NCI-H187 (cell line): ENCODE measurements at places on chromosomes 1 and 21.

GRCh38 chr1:163186862-163187261 lies 15.9 kb downstream of the RGS5 start:
- DNase-seq, result no peak

- no peak for DNase-seq
These were observed 173.0 kb downstream of the CDC7 start for GRCh38 chr1:91673613-91674012.

GRCh38 chr1:31944205-31945089 lies 6.3 kb upstream of the PTP4A2 start:
- DNase-seq, result no peak

- DNase-seq, result no peak
These were observed 64.3 kb upstream of the DUSP10 start for GRCh38 chr1:221806236-221806635.

- no peak for DNase-seq
These were observed 26.4 kb downstream of the HIVEP3 start for GRCh38 chr1:41892301-41892781.

DNA sequence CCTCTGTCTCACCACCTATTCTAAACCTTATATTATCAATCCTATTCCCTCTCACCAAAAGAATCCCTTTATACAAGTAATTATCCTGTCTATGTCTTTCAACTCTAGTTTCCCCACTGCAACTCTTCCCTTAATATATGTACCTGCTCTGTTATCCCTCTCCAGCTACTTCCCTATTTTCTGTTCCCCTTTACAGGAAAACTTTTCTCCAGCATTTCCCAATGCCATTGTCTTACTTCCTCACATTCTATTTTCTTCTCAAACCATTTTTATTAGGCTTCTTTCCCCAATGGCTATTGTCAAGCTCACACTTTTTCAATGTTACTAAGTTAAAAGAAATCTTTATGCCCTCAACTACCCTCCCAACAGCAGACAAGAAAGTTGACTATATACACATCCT lies 11.6 kb downstream of the DPYD start:
- DNase-seq, result no peak

GRCh38 chr1:6257541-6258069 lies 3.3 kb downstream of the GPR153 start:
- no peak for DNase-seq

DNA sequence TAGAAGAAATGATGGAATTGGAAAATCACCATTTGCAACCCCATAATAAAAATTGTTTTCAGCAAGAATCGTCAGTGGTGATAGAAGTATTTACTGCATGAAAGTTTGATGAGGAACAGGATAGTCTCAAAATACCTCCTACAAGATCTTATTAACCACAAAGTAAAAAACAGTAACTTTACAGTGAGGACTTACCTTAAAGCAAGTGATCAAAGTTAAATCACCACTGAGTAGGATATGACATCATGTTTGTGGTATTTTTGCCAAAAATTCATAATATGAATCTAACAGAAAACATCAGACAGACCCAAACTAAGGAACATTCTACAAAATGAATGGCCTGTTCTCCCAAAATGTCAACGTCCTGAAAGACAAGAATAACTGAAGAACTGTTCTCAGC lies 19.9 kb downstream of the ALDH9A1 start:
- DNase-seq, result no peak

GRCh38 chr1:108000620-108001111 lies 35.7 kb upstream of the VAV3 start:
- no peak for DNase-seq

DNA sequence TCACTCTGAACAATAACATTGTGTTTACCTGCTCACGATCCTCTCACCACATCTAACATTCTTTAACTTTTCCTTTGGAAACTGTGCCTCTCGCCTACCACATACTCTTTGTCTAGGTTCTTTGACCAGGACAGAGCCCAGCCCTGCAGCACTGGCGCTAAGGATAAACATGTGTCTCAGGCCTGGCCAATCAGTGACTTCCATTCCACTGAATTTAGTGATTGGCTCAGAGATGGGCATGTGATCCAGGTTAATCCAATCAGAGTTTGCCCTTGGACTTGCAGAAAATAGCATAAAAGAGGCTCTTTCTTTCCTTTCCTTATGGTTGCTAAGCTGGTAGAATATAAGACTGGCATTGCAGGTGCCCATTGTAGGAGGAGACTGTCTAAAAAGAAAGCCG lies 605.7 kb downstream of the MATN1 start:
- DNase-seq, result no peak

GRCh38 chr1:181159451-181160140 lies 71.1 kb downstream of the IER5 start:
- DNase-seq, result no peak

GRCh38 chr1:198483645-198484044 lies 56.8 kb downstream of the ATP6V1G3 start:
- no peak for DNase-seq

- no peak for DNase-seq
These were observed 743 bp downstream of the GPR52 start for GRCh38 chr1:174448531-174448883.

GRCh38 chr1:2044510-2045319 lies 5.5 kb upstream of the PRKCZ start:
- peak; percentile 18 for DNase-seq

DNA sequence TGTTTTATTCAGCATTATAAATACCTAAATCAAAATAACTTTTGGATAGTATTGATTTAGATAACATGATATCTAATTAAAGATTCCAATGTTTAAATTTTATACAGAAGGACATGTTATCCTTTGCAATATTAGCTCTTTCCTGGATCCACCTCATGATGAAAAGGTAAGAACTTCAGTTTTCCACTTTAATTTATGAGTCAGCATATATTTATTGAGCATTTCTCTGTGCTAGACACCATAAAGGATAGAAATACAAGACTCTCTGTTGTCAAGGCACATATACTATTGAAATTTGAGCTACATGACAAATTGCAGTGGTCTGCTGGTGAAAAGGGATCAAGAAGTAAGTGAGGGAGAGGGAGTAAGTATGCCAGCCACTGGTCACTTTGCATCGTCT lies 68.1 kb upstream of the EXO1 start:
- no peak for DNase-seq

GRCh38 chr1:156745881-156746280 lies 5.0 kb upstream of the MRPL24 start:
- DNase-seq, result no peak

DNA sequence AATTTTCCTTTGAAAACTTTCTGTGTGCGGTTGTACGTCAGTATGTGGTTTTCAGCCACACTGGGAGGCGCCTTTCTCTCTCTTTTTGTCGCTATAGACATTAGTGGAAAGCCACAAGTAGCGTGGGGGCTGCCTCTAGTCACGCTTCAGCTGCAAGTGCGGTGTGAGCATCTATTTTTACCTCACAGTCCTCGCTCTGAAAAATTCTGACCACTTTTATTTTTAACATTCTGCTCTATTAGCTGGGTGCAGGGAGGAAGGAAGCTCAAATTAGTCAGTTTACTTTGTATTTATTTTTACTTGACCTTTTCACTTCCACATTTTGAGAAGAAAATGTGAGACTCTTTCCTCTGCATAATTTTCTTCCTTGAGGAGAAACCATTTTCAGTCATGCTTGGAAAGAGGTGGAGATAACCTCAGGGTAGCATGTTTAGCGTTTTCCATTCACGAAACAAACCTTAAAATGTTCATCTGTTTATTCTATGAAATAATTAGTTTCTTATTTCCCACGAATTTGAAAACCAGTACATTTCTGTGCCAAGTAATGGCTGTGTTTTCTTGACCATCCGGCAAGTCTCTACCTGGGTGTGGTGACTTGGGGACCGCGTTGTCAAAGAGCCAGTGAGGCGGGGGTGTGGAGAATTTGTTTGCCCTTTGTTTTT lies 35.6 kb downstream of the ADARB1 start:
- DNase-seq, result peak; percentile 79

- no peak for DNase-seq
These were observed 245.4 kb downstream of the TNR start for GRCh38 chr1:175498002-175498401.

GRCh38 chr1:112536561-112536960 lies 27.8 kb downstream of the WNT2B start:
- no peak for DNase-seq

DNA sequence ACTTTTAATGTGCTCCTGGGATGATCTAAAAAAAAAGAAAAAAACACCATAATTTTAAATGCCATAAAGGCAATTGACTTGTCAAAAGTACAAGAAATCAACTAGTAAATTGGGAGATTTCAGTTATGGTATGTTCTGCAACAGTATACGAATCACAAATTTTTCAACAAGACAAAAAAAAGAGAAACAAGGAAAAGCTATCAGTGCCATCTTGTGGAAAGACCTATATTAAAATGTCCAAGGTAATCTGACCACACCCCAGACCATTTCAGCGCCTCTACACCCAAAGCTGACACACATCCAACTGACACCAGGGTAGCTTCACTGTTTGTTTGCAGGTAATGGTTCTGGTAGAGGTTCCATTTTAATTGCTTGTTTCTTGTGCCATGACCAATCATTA lies 5.0 kb upstream of the DUSP23 start:
- DNase-seq, result no peak

DNA sequence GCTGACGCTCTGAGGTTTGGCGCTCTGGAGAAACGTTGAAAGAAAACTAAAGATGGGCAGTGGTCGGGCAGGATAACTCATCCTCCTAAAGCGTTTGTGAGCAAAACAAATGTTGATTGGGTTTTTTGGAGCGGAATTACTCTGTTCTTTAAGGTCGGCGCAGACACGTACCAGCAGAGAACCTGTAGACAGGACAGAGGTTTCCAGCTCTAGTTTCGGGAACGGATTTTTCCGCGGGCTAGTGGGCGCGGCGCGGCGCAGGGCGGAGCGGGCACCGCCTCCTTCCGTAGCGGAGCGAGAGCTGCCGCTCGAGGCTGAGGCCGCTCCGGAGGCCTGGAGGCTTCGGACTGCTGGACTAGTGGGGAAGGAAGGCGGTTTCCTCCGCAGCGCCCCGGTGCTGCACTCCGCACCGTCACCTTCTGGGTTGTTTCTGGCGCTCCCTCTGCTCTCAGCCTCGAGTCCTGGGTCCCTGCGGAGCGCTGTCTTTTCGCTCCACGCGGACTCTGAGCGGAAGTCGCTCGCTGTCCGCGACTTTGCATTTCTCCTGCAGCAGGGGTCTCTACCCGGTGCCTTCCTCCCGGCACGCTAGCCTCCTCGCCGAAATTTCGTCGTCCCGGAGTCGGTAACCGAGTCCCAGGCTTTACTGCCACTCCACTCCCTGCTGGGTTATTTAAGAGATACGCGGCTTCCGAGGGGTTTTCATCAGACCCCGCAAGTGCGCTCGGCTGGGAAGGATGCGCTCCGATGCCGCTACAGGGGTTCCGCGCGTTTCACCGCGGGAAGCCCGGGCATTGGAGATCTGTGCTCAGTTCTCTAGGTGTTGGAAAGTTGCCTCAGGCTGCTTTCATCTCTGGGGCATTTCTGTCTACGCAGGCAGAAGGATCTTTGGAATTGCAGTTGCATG lies 7.0 kb downstream of the FOXD2 start:
- no peak for DNase-seq

DNA sequence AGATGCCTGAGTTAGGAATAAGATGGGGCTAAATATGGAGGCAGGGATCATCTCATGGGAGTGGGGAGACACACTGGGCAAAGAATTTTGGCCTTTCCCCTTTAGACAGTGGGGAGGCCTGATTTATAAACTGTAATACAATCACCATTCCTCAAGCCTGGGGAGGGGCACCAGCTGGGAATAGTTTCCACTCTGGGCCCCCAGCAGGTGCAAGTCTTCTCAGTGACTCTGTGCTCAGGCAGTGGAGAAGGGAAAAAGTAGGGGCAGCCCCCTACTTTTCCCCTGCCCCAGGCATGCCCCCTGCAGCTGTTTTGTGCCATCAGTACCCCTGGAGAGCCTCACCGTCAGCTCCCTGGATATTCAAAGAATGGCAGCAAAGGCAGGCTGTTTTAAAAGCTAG lies 19.1 kb downstream of the COA7 start:
- DNase-seq, result no peak

DNA sequence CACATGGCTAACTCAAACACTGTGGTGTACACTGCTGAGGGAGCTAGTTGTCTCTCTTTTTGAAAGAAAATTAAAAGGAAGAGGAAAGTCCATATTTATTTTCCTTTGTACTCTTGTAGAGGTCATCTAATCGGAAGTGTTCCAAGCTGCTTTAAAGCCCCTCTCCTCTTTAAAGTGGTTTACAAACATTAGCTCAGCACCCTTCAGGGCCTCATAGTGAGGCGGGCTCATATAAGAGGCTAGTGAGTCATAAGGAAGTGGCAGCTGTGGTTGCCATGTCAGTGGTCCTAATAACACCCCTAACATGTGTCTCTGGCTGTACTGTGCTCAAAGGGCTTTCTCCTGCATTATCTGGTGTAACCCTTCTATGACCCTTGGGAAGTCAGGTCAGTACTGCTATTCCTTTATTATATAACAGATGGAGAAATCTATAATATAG lies 104.4 kb upstream of the SERBP1 start:
- DNase-seq, result no peak

GRCh38 chr21:28473530-28474220 lies 519.0 kb downstream of the LTN1 start:
- no peak for DNase-seq

DNA sequence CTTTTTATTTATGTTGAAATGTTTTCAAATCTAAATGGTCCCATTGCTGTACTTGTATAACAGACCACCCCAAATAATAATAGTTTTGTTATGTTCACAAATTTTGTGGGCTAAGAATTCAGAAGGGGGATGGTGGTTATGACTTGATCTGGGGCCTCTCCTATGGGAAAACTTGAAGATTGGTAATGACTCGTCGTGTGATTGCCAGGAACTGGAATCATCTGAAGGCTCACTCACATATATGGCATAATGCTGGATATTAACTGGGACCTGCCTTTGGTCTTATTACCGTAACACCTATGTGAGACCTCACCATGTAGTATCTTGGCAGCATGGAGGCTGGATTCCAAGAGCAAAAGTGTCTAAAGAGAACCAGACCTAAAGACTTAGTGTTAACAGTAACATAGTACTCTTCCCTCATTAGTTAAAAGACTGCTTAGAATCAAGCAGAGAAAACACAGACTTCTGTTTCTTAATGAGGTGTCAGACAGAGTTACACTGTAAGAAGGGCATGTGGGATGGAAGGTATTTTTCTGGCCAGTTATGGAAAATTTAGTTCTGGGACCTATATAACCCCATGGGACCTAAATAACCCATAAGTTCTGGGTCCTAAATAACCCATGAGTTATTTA lies 11.9 kb downstream of the LYPLAL1 start:
- no peak for DNase-seq

- DNase-seq, result no peak
These were observed 125.2 kb upstream of the DPYD start for GRCh38 chr1:98045767-98046641.

DNA sequence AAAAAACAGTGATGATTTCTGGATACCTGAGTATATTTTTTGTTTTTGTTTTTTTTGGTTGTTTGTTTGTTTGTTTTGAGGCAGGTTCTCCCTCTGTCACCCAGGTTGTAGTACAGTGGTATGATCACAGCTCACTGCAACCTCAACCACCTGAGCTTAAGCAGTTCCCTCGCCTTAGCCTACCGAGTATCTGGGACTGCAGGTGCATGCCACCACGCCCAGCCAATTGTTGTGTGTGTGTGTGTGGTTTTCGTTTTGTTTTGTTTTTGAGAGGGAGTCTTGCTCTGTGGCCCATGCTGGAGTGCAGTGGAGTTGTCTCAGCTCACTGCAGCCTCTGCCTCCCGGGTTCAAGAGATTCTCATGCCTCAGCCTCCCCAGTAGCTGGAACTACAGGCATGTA lies 55.3 kb upstream of the RCC1 start:
- no peak for DNase-seq
